ENCODE measurements at places on chromosomes 12 and 14.

GRCh38 chr14:55845963-55846825, 266.2 kb downstream of the KTN1 start:
- DNase-seq: no peak

GRCh38 chr12:27936196-27936595, 36.3 kb downstream of the PTHLH start:
- DNase-seq: no peak

DNA sequence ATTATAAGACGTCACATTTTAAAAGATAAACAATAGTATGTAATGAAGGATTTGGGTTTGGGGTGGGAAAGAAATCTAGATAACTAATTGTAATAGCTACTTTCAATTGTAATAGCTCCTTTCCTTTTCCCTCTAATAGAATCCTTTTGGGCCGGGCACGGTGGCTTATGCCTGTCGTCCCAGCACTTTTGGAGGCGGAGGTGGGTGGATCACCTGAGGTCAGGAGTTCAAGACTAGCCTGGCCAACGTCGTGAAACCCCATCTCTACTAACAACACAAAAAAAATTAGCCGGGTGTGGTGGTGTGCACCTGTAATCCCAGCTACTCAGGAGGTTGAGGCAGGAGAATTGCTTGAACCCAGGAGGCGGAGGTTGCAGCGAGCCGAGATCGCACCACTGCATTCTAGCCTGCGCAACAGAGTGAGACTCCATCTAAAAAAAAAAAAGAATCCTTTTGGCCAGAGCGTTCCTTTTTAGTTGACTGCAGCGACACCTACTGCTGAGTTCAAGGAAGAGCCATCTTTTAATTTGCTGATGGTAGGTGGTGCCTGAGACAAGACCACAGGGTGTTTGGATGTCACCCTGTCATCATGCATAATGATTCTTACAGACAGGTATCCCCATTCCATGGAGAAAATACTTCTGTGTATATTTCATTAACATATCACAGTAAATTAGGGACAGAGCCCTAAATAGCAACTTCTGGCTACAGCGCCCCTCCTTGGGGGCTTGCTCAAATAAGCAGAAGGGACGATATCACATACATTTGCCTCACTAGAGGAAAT, 79.5 kb downstream of the ARMH4 start:
- peak; percentile 49 for DNase-seq

DNA sequence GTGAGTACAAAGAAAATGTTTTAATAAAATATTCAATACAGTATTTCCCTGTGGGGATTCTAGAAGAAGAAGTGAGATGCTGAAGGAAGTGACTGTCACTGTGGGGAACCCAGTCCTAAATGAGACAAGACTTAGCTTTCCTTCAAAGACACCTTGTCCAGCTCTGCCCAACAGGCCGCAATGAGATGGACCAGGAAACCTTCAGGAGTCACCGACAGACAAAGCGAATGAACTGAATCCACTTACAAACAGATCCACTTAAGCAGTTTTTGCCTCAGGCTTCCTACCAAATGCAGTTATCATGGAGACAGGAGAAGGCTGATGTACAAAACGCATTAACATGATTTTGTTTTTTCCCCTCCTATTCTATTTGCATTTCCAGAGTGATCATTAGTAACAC, 9.6 kb downstream of the KCNJ8 start:
- no peak for DNase-seq
